ENCODE measurements at places on chromosomes 3 and 15. TPM values are rescaled to one million over a fixed set of nuclear protein-coding genes. Genes with fewer than 3 reads are reported as not detected.

C15orf61 gene
- total RNA-seq = 6.2 TPM

CAMP gene
- not detected for total RNA-seq

- DNase-seq = no peak
Observed at GRCh38 chr3:72663429-72663828, 184.8 kb downstream of the SHQ1 start.

- peak; percentile 81 for DNase-seq
Observed at GRCh38 chr3:112136959-112137693, 4.1 kb upstream of the GCSAM start.

ATP13A5 gene
- not detected for total RNA-seq

DNA sequence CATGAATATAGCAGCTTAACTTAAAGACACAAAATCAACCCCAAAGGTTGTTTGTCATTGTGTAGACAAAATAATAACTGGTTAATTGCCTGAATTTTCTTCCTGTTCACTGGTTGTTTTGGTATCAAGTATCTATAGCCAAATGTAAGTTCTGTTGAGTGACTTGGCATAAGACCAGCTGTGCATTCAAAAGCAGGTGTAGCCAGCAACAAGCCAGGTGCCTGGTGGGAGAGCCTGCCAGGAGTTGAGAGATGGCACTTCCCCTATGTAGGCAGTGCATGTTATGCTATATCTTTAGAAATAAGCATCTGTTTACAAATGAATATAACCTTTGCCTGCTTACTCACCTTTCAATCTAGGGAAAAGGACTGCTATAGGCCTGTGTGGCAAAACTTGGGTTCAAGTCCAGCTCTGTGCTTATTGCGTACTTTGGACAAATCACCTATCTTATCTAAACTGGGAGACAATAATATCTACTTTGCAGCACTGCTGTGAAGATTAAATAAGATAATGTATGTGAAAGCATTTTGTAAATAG is 84.9 kb upstream of the TBL1XR1 start:
- no peak for DNase-seq

DNA sequence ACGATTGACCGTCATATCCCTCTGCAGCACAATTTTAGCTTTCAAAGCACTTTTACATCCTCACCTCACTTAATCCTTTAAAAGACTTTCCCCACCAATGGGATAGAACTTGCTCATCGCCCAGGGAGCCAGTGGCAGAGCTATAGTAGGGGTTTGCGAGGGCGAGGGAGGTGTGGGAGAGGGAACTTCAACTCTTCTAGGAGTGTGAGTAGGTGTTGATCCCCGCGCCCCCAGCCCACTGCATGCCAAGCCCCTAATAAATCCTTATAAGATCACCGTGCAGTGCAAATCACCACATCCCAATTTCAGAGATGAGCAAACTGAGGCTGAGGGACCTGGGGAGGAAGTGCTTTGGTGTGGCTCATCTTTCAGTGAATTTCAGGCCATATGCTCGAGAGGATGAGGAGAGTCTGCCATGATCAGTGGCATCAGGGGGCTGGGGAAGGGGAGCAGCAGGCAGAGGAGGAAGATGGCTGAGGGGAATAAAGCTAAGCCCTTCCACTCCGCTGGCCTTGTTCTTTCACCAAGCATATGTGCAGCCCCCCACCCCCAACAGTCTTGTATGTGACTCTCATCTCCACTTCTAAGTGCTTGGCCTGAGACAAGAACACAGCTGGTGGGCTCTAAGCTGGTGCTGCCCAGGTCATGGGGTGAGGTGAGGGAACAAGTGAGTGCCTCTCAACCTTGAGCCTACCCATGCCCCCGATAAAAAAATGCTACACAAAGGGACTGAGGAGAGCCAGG is 5.1 kb downstream of the INSYN1 start:
- DNase-seq = no peak

DNA sequence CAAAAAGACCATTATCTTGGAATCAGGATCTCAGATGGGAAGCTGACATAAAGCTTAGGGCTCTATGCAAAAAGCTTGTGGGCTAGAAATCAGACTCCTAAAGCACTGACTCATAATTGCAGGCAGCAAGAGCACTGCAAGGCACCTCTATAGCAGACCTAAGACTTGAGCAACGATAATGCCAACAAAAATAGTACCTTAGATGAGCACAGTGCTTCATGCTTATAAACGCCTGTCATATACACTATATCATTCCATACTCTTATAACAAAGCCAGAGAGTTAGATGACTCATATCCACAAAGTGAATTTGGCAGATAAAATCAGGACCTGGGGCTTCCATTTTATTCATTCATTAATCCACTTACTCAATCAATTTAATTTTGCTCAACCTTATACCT is 560.8 kb downstream of the MCTP2 start:
- DNase-seq = no peak

DAZL gene
- total RNA-seq = not detected

SPINK8 gene
- total RNA-seq = not detected

SH3GL3 gene
- not detected for total RNA-seq

DNA sequence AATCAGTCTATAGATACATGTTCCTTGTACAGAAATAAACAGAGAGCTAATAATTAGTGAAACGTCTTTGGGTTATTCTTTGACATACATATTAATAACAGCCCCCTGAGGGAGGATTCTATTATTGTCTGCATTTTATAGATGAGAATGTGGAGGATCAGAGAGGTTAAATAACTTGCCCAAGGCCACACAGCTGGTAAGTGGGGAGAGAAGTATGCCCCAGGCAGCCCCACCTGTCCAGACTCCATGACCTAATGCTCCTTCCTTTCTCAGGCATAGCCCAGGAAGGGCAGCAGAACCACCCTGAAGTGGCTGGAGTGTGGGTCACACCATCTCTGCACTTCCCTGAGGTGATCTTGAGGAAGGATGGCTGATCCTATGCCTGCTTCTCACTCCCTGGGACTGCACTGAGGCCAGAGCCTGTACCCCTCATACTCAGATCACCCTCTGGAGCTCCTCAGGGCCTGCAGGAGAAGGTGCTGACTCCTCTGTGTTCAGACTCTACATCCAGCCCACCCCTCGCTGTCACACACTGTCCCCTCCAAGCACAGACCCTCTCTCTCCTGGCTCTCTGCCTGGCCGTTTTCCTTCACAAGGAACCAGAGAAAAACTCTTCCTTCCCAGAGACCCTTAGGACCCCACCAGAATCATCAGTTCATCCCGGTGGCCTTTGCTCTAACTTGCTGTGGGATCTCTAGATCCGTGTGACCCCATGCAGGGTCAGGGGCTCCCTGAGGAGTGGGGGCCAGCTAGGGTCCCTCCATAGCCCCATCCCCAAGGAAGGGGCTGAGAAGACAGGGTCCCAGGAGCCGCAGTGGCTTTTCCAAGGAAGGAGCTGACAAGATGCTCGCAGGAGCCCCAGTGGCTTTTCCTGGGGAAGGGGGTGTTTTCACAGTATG is 4.4 kb upstream of the HHATL start:
- DNase-seq = no peak

HTD2 gene
- total RNA-seq = 6.9 TPM
